ENCODE measurements at places on chromosomes 2 and 18. TPM values are rescaled to one million over a fixed set of nuclear protein-coding genes. Genes with fewer than 3 reads are reported as not detected.

DNA sequence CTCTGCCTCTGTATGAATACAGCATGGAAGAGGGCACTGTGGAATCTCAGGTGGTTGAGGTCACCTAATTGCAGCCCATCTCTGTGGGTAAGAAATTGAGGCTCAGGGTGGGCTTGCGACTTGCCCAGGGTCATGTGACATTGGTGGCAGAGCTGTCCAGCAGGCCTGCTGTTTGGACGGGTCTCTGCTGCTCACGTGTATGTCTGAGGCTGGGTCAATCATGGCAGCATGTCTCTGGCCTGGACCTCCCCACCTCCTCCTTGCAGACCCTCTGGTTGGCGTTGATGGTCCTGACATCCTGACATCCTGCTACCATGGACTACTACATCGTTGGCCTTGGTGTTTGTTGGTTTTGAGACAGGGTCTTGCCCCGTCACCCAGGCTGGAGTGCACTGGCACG, 64.3 kb upstream of the HPCAL1 start:
- peak; percentile 71 for DNase-seq
- no peak overlapping the region for H3K4me3 ChIP-seq
- peaks cover 5% of the 10 kb centered on the region for H3K27me3 ChIP-seq
- H3K27ac ChIP-seq = no peak overlapping the region

Gene GPR55
- total RNA-seq = not detected

Gene SEPTIN10
- total RNA-seq = 101 TPM

Gene SERPINB12
- total RNA-seq = not detected

DNA sequence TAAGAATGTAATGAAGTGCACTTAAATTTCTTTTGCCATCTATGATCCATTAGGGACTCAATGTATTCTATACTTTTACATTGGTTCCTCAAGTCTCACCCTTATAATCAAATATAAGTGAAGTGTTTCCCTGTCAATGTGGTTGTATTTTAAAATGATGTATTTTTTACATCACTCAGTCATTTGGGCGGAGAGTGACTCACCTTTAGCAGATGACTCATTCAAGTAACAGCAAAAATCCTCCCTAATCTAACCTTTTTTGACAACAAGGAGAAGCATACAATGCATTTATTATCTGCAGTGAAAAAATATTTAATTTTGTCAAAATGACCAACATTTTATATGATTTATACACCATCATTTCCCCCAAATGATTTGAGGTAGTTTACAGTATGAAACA, 94.4 kb downstream of the FANCL start:
- H3K4me3 ChIP-seq = no peak overlapping the region
- H3K36me3 ChIP-seq = no peaks in the 10 kb centered on the region
- no peaks in the 10 kb centered on the region for H3K27me3 ChIP-seq
- DNase-seq = no peak
- no peaks in the 10 kb centered on the region for H3K4me1 ChIP-seq
- H3K27ac ChIP-seq = no peak overlapping the region

Gene MRPL19
- total RNA-seq = 40.7 TPM

DNA sequence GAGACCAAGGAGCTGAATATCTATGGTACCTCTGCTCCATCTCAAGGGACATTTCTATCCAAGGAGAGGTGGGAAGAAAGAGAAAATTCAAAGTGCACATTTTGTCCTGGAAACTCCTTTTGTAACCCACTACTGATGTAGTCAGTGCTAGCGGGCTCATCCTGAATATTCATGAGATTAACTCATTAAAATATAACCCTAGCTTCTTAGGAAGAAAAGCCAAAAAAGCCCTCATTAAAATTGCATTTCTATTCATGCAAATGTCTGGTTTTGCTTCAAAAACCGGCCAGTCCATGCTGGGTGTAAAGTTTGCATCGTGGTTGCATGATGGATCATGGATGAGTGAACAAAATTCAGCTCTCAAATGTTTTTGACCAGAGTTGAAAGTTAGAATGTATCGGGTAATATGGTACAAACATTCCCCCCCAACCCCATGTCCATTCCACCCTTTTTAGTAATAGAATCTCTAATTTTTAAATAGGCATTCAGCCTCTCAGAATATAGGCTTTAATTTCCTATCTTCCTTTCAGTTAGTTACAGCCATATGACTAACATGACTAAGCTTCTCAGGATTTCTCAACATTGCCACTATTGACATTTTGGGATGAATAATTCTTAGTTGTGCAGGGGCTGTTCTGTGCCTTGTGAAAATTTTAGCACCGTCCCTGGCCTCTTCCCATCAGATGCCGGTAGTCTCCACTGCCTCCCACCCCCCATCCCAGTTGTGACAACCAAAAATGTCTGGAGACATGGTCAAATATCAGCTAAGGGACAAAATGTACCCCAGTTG, 104.2 kb upstream of the RND3 start:
- H3K4me1 ChIP-seq = peaks cover 42% of the 10 kb centered on the region
- H3K4me3 ChIP-seq = peak overlapping the region; percentile 31
- H3K27me3 ChIP-seq = no peaks in the 10 kb centered on the region
- H3K27ac ChIP-seq = peak overlapping the region; percentile 45

DNA sequence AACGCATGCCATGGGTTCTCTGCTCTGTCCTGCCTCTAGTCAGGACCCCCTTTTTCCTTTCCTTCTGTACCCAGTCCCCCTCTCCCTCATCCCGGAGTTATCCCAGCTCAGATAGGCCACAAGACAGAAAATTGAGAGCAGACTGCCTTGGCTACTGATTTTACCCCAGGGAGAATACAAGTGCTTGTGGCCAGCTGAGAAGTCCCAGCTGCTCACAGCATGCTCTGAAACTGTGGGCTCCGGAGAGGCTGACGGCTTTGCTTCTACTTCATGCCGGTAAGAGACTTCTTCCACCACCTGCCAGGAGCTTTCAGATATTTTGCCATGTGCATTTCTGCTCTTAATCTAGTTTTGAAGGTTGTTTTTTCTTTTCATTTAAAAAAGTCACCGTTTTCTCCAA, 20.0 kb upstream of the SIX2 start:
- no peak overlapping the region for H3K4me3 ChIP-seq
- DNase-seq = no peak
- H3K27ac ChIP-seq = no peak overlapping the region

- no peak overlapping the region for H3K4me3 ChIP-seq
- DNase-seq = no peak
- no peaks in the 10 kb centered on the region for H3K4me1 ChIP-seq
- no peak overlapping the region for H3K27ac ChIP-seq
- peaks cover 29% of the 10 kb centered on the region for H3K27me3 ChIP-seq
Measured at GRCh38 chr2:238796223-238796885, 51.5 kb upstream of the TWIST2 start.

Gene RGPD8
- 25.0 TPM for total RNA-seq

Gene LPIN2
- total RNA-seq = 48.1 TPM

Gene MARCO
- not detected for total RNA-seq

DNA sequence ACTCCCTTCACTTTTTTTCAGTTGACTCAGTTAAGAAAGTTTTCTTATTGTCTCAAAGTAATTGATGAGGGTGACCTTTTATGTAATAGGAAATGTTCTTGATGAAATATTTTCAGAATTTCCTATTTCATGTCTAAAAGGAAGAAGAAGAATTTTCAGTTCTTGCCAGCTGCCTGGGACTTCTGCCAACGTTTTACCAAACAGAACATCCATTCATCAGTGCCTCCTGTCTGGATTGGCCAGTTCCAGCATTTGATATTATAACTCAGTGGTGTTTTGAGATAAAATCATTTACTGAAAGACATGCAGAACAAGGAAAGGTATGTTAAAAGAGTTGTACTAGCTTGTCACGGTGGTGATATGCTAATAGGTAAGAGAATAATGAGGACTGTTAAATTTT, 104.7 kb upstream of the MYO3B start:
- no peak overlapping the region for H3K27ac ChIP-seq
- H3K27me3 ChIP-seq = no peaks in the 10 kb centered on the region
- H3K4me1 ChIP-seq = peaks cover 9% of the 10 kb centered on the region
- no peak overlapping the region for H3K4me3 ChIP-seq
- peak; percentile 32 for DNase-seq

Gene CD207
- not detected for total RNA-seq

DNA sequence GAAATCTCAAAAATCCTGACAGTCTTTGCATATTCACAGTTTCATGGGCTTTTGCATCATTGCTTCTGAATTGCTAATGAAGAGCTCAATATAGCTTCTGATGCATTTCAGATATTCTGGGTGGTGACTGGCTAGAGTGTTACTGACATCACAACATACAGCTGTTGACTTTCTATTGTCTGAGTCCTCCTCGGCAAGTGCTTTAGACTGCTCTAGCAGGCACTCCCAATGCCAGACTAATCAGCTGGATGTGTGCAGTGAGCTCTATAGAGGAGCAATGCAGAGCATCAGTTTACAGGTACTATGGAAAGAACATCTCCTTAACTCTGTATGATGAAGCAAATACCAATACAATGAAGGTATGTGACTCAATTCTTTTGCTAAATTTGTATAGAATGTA, 54.9 kb downstream of the R3HDM1 start:
- H3K4me1 ChIP-seq = no peaks in the 10 kb centered on the region
- H3K27ac ChIP-seq = no peak overlapping the region
- no peaks in the 10 kb centered on the region for H3K36me3 ChIP-seq
- DNase-seq = no peak

- DNase-seq = no peak
- H3K4me1 ChIP-seq = peaks cover 52% of the 10 kb centered on the region
- H3K4me3 ChIP-seq = peak overlapping the region; percentile 39
- H3K27ac ChIP-seq = peak overlapping the region; percentile 96
- H3K27me3 ChIP-seq = no peaks in the 10 kb centered on the region
- peaks cover 26% of the 10 kb centered on the region for H3K36me3 ChIP-seq
Measured at GRCh38 chr2:230794497-230794896, 70.2 kb upstream of the ITM2C start.

Gene CHRND
- not detected for total RNA-seq

GRCh38 chr2:44807201-44808025, 134.1 kb upstream of the SIX3 start:
- no peaks in the 10 kb centered on the region for H3K4me1 ChIP-seq
- DNase-seq = no peak
- no peaks in the 10 kb centered on the region for H3K36me3 ChIP-seq
- no peak overlapping the region for H3K27ac ChIP-seq
- H3K4me3 ChIP-seq = no peak overlapping the region

DNA sequence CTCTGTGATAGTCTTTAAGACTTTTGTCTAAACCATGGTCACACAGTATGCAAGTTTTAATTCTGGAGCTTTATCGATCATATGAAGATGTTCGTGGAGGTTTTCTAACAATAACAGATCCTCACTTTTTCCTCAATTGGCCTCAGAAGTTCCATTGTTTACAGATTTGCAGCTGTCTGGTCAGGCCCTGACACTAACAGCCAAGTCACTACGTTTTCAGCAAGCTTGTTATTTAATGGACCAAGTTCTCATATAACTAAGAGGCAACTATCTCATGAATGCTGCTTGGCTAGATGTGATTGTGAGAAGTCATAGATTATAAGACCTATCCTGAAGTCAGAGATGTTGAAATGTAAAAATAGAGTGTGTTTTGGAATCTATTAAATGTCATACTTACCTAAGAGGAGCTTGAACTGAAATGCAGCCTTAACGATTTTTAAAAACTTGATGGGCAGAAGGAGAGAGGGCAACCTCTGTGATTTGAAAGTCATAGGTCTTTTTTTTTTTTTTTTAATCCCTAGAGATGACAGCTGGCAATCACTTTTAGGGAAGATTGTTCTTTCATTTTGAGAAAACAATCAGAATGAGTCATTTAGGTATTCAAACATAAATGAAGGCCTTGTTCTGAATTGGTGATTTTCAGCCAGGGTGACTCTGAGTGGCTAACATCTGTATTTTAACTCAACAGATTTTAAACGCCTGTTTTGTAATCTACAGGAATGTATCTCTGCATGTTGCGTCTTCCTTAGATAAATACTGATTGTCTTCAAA, 48.4 kb upstream of the NEMP2 start:
- H3K27me3 ChIP-seq = no peaks in the 10 kb centered on the region
- no peak for DNase-seq
- H3K4me3 ChIP-seq = no peak overlapping the region
- no peak overlapping the region for H3K27ac ChIP-seq
- H3K4me1 ChIP-seq = peaks cover 14% of the 10 kb centered on the region
- H3K36me3 ChIP-seq = no peaks in the 10 kb centered on the region

Gene TSPYL6
- total RNA-seq = not detected

- H3K27ac ChIP-seq = no peak overlapping the region
- H3K27me3 ChIP-seq = no peaks in the 10 kb centered on the region
- DNase-seq = no peak
- H3K36me3 ChIP-seq = no peaks in the 10 kb centered on the region
- H3K4me1 ChIP-seq = no peaks in the 10 kb centered on the region
Measured at GRCh38 chr18:13260935-13261640, 42.5 kb downstream of the LDLRAD4 start.

- DNase-seq = peak; percentile 74
- H3K4me3 ChIP-seq = no peak overlapping the region
- no peaks in the 10 kb centered on the region for H3K4me1 ChIP-seq
- H3K27me3 ChIP-seq = no peaks in the 10 kb centered on the region
Measured at GRCh38 chr18:2898186-2898640, 51.4 kb downstream of the EMILIN2 start.

Gene CFAP221
- 0.36 TPM for total RNA-seq

- H3K4me3 ChIP-seq = no peak overlapping the region
- H3K36me3 ChIP-seq = no peaks in the 10 kb centered on the region
- H3K27ac ChIP-seq = no peak overlapping the region
Measured at GRCh38 chr2:154623819-154624218, 74.7 kb upstream of the KCNJ3 start.

Gene EMX1
- not detected for total RNA-seq

Gene IL36G
- total RNA-seq = not detected

DNA sequence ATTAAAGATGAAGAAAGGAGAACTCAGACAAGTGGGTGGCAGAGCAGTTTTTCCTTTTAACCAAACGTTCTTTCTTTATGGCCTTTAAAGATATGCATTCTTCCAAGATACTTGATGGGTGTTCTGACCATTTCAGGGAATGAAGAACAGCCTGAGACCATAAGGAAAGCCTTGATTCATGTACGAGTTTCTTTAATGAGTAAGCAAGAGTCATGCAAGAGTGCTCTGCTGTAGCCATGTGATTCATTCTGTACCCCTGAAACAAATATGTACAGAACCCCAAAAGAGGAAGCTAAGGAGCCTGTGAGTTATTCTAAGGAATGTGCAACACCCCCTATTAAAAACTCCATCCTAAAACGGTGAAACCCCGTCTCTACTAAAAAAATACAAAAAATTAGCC, 372.8 kb downstream of the MTX2 start:
- H3K4me1 ChIP-seq = peaks cover 40% of the 10 kb centered on the region
- H3K27ac ChIP-seq = peak overlapping the region; percentile 77
- H3K36me3 ChIP-seq = no peaks in the 10 kb centered on the region
- DNase-seq = peak; percentile 91
- H3K27me3 ChIP-seq = no peaks in the 10 kb centered on the region

Gene LYPD1
- total RNA-seq = 5.9 TPM

Gene SH3BP4
- total RNA-seq = 113 TPM
